ENCODE measurements at places on chromosomes 3 and 15.

DNA sequence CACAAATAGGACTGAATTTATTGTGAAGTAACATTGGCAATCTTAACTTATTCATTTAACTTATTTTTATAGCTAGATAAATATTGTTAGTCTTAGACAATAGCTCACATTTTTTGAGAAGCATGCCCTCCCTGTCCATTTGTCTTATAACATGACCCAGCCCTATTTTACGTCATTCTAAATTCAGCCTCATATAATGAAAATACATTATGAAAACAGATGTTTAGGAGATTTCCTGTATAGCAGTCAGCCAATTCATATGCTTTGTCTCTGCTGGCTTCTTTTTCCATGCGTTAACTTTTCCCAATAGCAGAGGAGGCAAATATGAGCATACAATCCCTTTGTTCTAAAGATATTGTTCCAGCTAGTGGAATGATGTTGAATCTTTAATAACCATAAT, 29.3 kb downstream of the CD200 start:
- no peak overlapping the region for H3K4me3 ChIP-seq
- peaks cover 63% of the 10 kb centered on the region for H3K36me3 ChIP-seq
- no peaks in the 10 kb centered on the region for H3K27me3 ChIP-seq
- DNase-seq, result no peak

DNA sequence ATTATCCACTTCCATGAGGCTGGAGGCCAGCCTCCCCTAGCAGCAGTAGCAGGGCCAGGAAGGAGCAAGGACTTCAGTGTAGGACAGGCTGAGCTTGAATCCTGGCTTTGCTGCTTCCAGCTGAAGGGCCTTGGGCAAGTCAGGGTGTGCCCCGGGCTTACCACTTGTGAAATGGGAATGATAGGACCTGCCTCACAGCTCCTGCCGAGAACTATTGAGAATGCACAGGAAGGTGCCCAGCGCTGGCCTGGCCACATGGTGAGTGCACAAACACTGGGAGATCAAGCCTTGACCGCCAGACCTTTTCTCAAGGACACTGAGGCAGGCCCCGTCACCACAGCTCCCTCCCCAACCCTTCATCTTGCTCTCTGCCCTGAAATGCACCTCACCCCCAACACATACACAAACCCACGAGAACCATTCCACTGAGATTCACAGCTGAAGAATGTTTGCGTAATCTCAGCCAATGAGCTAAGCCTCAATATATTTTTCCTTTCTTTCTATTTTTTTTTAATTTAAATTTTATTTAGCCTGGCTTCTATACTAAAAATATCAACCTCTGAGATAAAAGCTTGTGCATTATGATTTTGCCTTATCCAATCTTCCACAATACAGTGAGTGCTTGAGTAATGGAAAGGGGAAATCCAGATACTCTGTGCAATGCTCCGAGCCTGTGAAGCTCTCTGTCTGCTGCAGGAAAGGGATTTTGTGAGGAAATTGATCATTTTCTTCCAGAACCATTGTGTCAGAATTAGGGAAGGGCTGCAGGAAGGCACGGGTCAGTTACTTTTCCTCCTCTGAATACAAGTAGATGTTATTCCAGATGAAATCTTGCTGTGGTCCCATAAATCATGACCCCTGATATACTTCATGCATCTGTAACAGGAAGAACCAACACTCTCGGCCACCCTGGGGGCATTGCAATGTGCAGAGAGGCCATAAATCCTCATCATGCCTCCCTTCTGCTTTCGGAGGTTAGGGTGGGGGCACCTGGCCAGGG, 193.9 kb downstream of the TLE3 start:
- no peak for DNase-seq
- H3K27me3 ChIP-seq, result no peaks in the 10 kb centered on the region
- H3K36me3 ChIP-seq, result no peaks in the 10 kb centered on the region
- H3K27ac ChIP-seq, result no peak overlapping the region
- no peak overlapping the region for H3K4me3 ChIP-seq
- H3K4me1 ChIP-seq, result no peaks in the 10 kb centered on the region

- H3K4me1 ChIP-seq, result no peaks in the 10 kb centered on the region
- no peaks in the 10 kb centered on the region for H3K27me3 ChIP-seq
- no peak for DNase-seq
Observed at GRCh38 chr15:34147371-34148140, 45.7 kb downstream of the PGBD4 start.

DNA sequence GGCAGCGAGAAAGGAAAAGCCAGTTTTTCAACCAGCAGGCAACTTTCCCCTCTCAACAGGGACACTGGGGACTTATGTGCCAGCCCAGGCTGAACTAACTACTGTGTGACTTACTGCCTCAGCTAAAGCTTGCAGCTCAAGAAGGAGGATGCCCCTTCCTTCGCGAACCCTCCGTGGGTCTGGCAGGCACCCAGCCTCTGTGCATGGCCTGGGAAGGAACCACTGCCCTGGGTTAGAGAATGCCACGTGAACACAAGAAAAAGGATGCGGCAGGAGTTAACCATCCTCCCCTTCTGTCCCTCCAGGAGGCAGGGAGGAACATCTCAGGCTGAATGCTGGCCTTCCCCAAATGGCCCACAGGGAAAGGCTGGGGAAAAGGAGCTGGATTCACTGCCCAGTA, 29.0 kb downstream of the CHDH start:
- peaks cover 2% of the 10 kb centered on the region for H3K4me1 ChIP-seq
- DNase-seq, result no peak
- H3K27ac ChIP-seq, result no peak overlapping the region
- peaks cover 6% of the 10 kb centered on the region for H3K27me3 ChIP-seq
- H3K36me3 ChIP-seq, result no peaks in the 10 kb centered on the region

DNA sequence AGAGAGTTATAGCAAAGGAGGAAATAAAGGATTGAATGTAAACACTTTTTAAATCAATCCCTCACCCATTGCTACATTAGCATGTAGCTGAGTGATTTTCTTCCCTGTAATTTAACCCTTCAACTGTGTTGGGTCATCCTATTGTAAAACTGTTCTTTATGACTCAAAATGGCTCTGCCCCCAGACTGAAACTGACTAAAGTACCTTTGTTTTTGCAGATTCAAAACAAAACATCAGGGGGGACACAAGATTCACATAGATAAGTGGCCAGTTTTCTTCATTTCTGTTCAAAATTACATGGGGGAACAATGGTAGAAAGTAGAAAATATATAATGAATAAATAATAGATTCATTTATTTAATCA, 268.4 kb downstream of the IGSF11 start:
- H3K27ac ChIP-seq, result no peak overlapping the region
- no peak for DNase-seq
- H3K27me3 ChIP-seq, result no peaks in the 10 kb centered on the region

DNA sequence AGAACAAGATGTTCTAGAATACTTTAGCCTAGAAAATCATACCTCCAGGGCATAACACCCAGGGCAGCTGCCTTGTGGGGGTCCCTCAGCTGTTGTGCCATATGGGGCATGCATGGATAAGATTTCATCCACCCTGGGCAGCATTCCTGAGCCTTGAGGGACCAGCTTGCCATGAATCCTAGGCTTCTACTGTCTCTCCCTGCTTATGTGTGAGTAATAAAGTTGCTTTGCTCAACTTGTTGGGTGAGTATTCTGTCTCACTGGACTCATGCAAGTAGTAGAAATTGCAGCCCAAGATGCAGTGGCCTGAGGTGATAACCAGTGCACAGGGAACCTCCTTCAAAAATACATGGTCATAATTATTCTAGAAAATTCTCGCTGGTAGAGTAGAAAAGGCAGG, 52.1 kb upstream of the EPHB1 start:
- H3K4me1 ChIP-seq, result no peaks in the 10 kb centered on the region
- H3K4me3 ChIP-seq, result no peak overlapping the region
- no peaks in the 10 kb centered on the region for H3K27me3 ChIP-seq

DNA sequence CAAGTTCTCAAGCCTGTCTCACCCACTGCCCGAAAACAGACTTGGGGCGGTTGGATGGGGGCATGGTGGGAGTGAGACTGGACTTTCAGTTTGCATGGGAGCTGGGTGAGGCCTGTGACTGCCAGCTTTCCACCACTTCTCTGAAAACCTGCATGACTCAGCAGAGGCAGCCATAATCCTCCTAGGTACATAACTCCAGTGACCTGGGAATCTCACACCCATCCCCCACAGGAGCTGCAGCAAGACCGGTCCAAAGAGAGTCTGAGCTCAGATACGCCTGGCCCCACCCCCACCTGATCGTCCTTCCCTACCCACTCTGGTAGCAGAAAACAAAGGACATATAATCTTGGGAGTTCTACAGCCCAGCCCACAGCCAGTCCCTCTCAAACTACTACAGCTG, 107.2 kb downstream of the NSMCE3 start:
- H3K4me1 ChIP-seq, result peaks cover 13% of the 10 kb centered on the region
- H3K4me3 ChIP-seq, result no peak overlapping the region
- H3K27me3 ChIP-seq, result peaks cover 66% of the 10 kb centered on the region
- DNase-seq, result no peak

GRCh38 chr3:134250717-134251220, at the start of gene RYK:
Gene RYK (minus strand): TSS chr3:134250859. CDS start chr3:134250654, 205 bp downstream.
- peaks cover 19% of the 10 kb centered on the region for H3K36me3 ChIP-seq
- H3K4me1 ChIP-seq, result peaks cover 58% of the 10 kb centered on the region
- peak; percentile 85 for DNase-seq
- H3K4me3 ChIP-seq, result peak within 1 kb of the TSS; percentile 89

DNA sequence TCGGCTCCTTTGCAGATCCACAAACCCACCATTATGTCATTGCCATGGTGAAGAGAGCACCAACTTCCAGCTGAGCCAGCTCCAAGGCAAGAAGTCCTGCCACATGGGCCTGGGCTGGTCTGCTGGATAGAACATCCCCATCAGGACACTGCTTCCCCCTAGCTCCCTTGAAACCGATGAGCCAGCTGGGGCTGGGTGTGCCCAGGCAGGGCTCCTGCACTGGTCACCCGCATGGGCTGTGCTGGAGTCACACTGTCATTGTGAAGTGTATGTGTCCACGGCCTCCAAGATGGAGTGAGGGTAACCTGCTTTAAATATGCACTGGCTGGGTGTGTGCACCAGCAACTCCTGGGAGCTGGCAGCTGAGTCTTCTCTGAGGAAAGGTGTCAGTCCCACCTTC, 31.0 kb upstream of the TOPBP1 start:
- no peak overlapping the region for H3K4me3 ChIP-seq
- H3K27ac ChIP-seq, result no peak overlapping the region
- DNase-seq, result no peak
- no peaks in the 10 kb centered on the region for H3K36me3 ChIP-seq
- no peaks in the 10 kb centered on the region for H3K4me1 ChIP-seq
- no peaks in the 10 kb centered on the region for H3K27me3 ChIP-seq

GRCh38 chr3:172892158-172892557, 141.6 kb downstream of the ECT2 start:
- H3K4me1 ChIP-seq, result no peaks in the 10 kb centered on the region
- no peaks in the 10 kb centered on the region for H3K36me3 ChIP-seq
- peaks cover 4% of the 10 kb centered on the region for H3K27me3 ChIP-seq
- no peak overlapping the region for H3K27ac ChIP-seq
- no peak for DNase-seq

GRCh38 chr3:147881933-147882332, 472.8 kb downstream of the ZIC1 start:
- no peaks in the 10 kb centered on the region for H3K36me3 ChIP-seq
- H3K27me3 ChIP-seq, result no peaks in the 10 kb centered on the region
- DNase-seq, result no peak
- no peak overlapping the region for H3K4me3 ChIP-seq
- H3K27ac ChIP-seq, result no peak overlapping the region

DNA sequence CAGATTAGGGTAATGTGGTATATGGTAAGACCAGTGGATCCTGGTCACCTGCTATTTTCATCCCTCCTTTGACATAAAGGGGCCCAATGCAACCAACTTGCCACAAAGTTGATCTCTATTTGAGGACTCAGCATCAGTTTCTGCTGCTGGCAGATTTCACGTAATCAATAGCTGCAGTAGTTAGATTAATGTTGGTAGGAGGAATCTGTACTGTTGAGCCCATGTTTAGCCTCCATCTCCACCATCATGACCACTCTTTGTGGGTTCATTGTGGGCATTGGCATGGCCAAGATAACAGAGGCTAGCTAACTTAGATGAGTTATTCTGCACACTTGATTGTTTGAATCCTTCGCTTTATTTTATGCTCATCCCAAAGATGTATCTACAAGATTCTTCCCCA, 29.9 kb downstream of the CGGBP1 start:
- no peaks in the 10 kb centered on the region for H3K27me3 ChIP-seq
- no peak overlapping the region for H3K4me3 ChIP-seq
- no peak overlapping the region for H3K27ac ChIP-seq
- peaks cover 25% of the 10 kb centered on the region for H3K4me1 ChIP-seq

GRCh38 chr15:78195735-78196201, 38.6 kb downstream of the ACSBG1 start:
- no peak overlapping the region for H3K4me3 ChIP-seq
- peak; percentile 47 for DNase-seq
- H3K27ac ChIP-seq, result no peak overlapping the region

- H3K27ac ChIP-seq, result no peak overlapping the region
- no peaks in the 10 kb centered on the region for H3K27me3 ChIP-seq
- no peak overlapping the region for H3K4me3 ChIP-seq
Observed at GRCh38 chr3:58038675-58039292, 30.6 kb downstream of the FLNB start.

DNA sequence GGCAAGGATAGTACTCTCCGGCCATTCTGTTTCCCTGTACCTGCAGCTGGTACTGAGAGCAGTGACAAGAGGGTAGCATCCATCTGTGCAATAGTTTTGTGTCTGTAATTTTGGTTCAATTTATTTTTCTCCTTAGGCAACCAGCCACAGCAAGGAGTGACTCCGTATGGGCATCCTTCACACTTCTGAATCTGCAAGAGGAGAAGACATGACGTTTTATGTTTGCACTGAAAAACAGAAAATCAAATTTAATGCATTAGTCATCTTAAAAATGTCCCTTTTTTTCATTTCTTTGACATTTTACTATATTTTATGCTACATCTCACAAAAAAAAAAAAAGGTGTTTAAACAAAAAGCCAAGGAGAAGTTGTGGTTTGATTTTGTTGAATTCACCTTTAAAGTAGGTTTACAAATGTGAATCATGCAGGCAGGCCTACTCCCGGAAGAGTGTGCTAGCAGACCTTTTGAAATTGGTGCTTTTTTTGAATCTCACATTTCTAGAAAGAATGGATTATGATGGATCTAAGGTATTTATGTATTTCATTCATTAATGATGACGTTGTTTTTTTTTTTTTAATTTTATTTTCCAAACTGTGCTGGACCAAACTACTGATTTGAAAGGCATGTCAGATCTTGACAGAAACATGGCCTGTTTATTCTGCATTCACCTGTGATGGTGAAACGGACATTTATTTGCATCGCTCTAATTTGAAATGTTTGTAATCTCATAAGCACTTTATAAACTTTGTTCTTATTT, 28.1 kb downstream of the IGSF10 start:
- no peaks in the 10 kb centered on the region for H3K27me3 ChIP-seq
- H3K4me1 ChIP-seq, result no peaks in the 10 kb centered on the region
- no peak overlapping the region for H3K4me3 ChIP-seq
- no peak overlapping the region for H3K27ac ChIP-seq
- DNase-seq, result no peak

- no peaks in the 10 kb centered on the region for H3K4me1 ChIP-seq
- no peak overlapping the region for H3K4me3 ChIP-seq
- no peak overlapping the region for H3K27ac ChIP-seq
- H3K27me3 ChIP-seq, result no peaks in the 10 kb centered on the region
- H3K36me3 ChIP-seq, result no peaks in the 10 kb centered on the region
Observed at GRCh38 chr15:26391567-26392194, 381.2 kb downstream of the GABRB3 start.

GRCh38 chr15:100849855-100850218, 29.8 kb upstream of the ALDH1A3 start:
- H3K27ac ChIP-seq, result no peak overlapping the region
- no peak for DNase-seq
- H3K27me3 ChIP-seq, result peaks cover 40% of the 10 kb centered on the region
- no peaks in the 10 kb centered on the region for H3K36me3 ChIP-seq
- peaks cover 3% of the 10 kb centered on the region for H3K4me1 ChIP-seq

GRCh38 chr15:31328428-31328968, 1.9 kb downstream of the KLF13 start:
- H3K27me3 ChIP-seq, result no peaks in the 10 kb centered on the region
- peak overlapping the region; percentile 85 for H3K27ac ChIP-seq
- peaks cover 18% of the 10 kb centered on the region for H3K36me3 ChIP-seq
- DNase-seq, result peak; percentile 86
